ENCODE measurements at places on chromosomes 4 and X.

- no peak for DNase-seq
Measured at GRCh38 chr4:142348613-142349021, 497.5 kb downstream of the INPP4B start.

GRCh38 chr4:170522427-170522970 is 432.7 kb upstream of the AADAT start:
- no peak for DNase-seq

GRCh38 chr4:155966171-155966570 is 12.5 kb upstream of the CTSO start:
- no peak for DNase-seq

DNA sequence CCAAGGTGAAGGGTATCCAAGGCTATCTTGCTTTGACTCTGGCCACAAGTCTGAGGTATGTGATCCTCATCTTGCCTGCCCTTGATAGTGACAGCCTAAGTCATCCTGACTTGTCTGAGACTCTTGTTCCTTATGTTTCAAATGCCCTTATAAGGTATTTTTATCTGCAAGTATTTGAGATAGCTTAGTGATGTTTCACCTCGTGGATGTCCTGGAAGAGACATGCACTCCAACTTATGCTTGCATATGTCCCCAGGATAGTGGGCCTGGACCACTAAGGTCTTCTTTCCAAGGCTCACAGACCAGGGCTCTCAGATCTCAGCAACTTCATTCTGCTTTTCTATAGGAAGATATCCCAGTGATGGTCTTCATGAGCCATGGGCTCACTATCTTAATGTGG is 120.5 kb upstream of the WDR1 start:
- no peak for DNase-seq

DNA sequence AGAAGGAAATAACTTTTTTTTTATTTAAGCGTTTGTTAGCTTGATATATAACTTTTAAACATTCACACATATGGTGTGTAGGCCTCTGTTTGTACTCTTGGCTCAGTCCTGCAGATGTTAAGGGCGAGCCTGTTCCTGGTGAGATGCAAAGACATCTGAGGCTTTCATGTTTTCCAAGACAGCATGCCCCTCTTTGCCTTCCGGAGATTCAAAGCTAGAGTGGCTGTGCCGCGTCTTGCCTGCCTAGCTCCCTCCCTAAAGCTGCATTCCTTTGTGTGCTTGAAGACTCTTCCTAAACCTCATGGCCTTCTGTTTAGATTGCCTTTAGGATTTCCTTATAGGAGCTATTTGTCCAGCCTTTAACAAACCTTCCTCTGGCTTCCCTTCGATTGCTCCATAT is 67.1 kb downstream of the MID1IP1 start:
- no peak for DNase-seq

Data from amygdala (tissue), 56 donors.